Hematopoietic multipotent progenitor cell treated with erythropoietin and hydrocortisone succinate and interleukin-3 and kit ligand, for 15 days (in vitro differentiated cells): ENCODE measurements at places on chromosomes 3 and 15.

DNA sequence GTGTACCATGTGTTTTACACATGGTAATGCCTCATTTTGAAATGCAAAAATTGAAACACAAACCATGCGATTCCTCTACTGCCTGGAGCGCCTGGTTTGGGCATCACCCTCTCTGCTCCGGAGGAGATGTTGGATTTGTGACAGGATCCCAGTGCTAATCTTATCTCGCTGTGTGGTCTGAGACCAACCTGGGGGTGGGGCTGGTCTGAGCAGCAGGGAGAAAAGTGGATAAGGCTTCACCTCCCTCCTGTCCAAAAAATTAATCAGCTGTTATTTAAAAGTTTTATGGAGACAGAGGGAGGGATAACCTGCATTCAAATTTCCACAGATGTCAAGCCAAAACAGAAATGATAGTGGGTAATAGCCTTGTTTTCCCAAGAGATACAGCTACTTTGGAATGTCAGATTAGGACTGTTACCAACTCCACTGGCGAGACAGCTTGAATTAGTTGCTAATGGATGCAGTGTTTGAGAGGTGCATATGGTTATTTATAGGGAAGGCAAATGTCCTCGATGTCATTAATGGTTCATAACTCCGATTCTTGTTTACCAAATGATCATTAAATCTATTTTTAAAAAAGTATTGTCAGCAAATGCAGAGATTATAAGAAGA, 54.0 kb upstream of the SKOR1 start:
- DNase-seq = no peak

GRCh38 chr15:100343251-100343650, 1.5 kb upstream of the ADAMTS17 start:
- DNase-seq = no peak

DNA sequence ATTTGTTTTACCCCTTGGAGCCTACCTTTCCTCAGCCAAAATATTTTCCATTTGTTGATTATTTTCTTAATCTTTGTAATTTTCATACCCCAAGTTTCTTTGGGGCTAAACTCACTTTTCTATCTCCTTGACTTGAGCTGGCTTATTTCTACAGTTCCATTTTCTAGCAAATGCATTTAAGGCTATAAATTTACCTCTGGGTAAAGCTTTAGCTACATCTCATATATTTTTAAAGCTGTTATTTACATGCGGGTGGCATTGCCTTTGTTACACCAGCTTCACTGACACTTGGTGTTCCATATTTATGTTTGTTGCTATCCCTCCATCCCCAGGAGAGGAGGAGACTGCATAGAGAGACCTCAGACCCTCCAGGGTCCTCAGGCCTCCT, 136.3 kb downstream of the NUP210 start:
- no peak for DNase-seq

DNA sequence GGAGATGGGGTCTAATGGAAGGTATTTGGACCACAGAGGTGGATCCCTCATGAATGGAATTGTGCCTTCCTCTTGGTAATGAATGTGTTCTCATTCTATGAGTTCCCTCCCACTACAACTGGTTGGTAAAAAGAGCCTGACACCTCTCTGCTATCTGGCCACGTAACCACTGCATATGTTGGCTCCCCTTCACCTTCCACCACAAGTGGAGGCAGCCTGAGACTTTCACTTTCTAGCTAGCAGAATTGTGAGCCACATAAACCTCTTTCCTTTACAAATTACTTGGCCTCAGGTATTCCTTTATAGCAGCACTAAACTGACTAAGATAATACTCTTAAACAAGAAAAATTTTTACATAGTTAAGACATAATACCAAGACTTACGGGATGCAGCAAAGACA, 155.3 kb downstream of the NR1I2 start:
- no peak for DNase-seq

- DNase-seq = no peak
These were observed 213.7 kb downstream of the PDCD6IP start for GRCh38 chr3:34012102-34012461.

DNA sequence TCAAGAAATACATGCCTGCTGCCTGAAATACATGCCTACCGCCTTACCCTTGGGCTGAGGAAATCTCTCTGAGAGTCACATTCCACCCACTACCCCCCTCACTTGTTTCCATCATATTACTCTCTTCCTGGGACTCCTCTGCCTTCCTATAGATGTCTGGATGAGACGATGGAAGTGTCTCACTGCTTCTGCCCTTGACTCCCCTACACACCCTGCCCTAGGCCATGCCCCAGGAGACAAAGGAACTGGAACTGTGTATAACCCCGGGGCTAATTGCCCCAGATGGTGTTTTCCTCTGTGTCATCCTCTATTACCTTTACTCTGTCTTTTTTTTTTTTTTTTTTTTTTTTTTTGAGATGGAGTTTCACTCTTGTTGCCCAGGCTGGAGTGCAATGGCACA, 102.0 kb downstream of the GTPBP8 start:
- DNase-seq = no peak

- no peak for DNase-seq
These were observed 684.3 kb upstream of the SGO1 start for GRCh38 chr3:20870106-20870899.
